ENCODE measurements at places on chromosomes 12 and 14.

DNA sequence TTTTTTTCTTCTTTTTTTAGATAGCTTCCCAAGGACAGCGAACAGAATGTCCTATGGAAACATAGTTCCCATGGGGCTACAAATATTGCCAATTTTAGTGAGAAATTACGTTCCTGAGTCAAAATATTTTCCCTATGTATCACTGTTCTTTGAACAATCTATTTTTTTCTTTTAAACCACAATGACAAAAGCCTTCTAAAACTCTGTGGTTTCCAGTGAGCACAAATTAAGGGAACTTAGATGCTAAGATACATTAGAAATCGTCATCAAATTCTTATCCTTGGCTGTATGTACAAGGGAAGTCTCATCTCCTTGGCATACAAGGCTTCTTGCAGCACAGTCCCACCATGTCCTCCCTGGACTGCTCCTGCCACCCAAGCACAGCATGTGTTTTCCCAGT lies 17.9 kb downstream of the CPM start:
- DNase-seq, result no peak

DNA sequence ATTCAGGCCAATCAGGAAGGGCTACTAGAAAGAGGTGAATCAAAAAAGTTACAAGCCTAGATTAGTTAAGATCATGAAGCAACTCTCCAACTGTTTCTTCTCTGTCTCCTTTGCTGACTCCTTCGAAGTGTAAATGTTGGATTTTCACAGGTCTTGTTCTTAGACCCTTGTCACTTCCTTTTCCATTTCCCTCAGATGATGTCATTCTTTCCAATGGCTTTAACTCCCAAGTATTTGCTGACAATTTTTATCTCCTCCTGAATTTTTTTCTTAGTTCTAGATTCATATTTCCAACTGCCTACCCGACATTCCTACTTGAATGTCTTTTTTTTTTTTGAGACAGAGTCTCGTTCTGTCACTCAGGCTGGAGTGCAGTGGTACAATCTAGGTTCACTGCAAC lies 10.8 kb downstream of the GAS2L3 start:
- no peak for DNase-seq

- DNase-seq, result no peak
Observed at GRCh38 chr12:66189486-66189843, 451 bp downstream of the IRAK3 start.

- DNase-seq, result no peak
Observed at GRCh38 chr12:80230068-80230467, 130.7 kb downstream of the OTOGL start.

DNA sequence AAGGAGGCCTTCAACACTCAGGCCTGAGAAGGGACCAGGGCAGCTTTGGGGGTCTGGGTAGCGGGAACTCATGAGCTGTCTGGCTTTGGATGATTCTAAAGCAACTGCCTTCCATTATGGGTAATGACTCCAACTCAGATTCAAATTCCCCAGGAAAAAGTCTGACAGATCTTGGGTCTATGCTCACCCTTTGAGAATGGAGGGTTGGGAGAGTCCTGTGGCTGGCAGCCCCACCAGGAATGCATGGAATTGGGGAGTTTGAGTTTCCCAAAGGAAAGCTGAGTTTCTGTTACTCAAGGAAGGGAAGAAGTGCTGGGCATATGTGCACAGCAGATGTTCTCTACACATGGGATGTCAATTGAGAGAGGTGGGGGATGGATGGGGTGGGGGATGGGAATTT lies 22.4 kb upstream of the LTBP2 start:
- DNase-seq, result no peak

DNA sequence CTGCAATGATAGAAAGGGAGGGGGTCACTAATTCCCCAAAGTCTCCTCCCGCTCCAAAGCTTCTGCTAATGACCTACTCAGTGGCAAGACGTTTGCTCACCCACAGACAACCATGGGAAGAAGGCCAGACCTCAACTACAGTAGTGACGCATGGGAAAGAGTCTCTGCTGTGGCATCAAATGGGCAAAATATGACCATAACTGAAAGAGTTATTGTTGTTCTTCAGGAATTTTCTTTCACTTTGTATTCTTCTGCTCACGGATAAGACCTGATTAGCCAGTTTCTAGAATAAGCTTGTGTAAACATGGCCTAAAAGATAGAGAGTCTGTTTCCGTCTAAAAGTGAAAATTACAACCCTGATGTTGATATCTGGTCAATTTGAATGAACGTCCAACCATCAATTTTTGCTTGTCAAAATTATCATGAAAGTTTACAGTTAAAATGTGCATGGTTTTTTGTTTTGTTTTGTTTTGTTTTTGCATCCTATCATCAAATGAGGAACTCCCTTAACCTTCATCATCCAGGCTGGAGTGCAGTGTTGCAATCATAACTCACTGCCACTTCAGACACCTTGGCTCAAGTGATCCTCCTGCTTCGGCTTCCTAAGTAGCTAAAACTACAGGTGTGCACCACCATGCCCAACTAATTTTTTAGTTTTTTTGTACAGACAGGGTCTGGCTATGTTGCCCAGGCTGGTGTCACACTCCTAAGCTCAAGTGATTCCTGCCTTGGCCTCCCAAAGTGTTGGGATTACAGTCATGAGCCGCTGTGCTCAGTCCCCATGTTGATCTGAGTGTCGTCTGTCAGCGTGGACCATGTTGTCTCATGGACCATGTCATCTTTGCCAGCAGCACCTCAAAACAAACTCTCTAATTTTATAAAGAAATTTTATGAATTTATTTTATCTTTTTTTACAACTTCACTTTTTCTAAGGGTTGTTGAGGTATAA lies 7.0 kb downstream of the KRT6B start:
- no peak for DNase-seq

GRCh38 chr12:116896411-116896924 lies 14.3 kb upstream of the FBXW8 start:
- DNase-seq, result no peak
